AG09309 (cell line): ENCODE measurements at places on chromosomes 1 and 21.
A peak's percentile ranks its signal among the peaks of the same experiment; 100 is the strongest.

DNA sequence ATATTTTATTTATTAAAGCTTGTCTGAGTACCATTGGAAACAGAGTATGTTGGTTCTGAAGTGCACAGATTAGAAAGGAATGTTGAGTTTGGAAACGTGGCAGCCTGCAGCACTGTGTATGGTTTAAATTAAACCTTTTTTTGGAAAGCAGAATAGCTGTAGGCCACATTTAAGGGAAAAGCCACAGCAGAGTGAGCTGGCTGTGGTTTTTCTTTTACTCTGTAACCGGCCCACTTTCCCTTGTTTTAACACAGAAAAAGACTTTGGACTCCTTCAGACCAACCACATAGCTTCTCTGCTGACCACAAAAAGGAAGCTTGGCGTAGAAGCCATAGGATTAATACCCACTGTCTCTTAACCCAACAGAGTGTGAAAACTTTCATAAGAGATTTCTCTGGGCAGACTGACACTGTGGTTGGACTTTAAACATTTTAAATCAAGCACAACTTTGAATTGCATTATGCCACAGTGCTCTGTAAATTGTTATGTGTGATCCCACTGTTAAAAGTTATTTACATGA lies 75.2 kb downstream of the NFIA start:
- peak; percentile 78 for DNase-seq

GRCh38 chr1:235710687-235711086 lies 61.1 kb upstream of the GNG4 start:
- no peak for DNase-seq

DNA sequence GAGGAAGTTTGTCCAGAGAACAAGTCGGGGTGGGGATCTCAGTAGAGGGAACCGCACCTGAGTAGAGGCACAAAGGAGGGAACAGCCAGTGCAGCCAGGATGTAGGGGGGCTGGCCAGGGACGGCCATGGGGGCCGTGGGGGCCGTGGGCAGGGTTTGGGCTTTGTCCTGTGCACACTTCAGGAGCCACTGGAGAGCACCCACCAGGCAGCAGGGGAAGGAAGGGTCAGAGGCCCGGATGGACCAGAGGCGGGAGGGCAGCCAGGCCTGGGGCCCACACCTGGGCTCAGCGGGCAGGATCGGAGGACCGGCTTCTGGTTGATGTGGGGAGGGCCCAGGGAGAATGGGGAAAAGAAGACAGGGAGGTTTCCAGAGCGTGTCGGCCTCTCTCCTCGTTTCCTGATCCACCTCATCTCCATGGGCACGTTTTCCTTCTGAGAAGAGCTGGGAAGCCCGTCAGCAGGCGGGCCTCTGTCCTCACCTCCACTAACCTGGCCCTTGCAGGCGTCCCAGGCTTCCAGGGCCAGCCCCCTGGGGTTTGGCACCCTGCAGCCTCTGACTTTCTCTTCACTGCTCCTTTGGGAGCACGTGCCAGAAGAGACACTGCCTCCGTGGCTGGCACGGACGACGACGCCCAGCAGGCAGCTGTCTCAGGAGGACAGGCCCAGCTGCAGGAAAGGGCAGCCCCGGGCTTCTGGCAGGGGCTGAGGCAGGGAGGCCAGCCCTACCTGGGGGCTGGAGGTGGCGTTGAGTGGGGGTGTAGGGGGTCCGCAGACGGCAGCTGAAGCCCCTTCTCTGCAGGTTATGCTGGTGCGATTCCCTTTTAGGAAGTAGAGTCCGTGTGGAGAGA lies 16.8 kb upstream of the PDXK start:
- DNase-seq, result no peak

DNA sequence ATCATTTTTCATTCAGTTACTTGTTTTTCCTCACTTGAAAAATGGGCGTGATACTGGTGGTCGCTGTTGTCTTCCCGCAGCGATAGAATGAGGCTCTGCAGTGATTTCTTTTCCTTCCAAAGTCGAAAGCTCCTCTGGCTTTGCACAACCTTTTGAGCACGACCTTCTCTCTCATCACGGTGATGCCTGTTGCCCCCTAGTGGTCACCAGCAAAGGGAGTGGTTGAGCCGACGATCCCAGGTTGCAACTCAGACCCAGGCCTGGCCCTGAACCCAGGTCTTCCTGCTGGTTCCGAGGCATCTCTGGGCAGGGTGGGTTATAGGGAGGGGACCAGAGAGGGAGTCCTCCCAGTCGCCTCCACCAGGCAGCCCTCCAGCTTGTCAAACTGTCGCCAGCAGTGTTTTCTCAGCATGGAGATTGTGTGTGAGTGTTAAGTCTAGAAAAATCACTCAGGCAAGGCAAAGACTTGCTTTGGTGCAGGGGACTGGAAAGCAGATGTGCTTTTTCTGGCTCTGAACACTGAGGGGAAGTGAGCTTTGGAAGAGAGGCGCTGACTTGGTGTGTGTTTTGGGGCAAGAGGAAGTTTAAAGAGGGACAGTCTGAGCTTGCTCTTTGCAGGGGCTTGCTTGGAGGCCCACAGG lies 285.3 kb downstream of the CAMTA1 start:
- peak; percentile 23 for DNase-seq

DNA sequence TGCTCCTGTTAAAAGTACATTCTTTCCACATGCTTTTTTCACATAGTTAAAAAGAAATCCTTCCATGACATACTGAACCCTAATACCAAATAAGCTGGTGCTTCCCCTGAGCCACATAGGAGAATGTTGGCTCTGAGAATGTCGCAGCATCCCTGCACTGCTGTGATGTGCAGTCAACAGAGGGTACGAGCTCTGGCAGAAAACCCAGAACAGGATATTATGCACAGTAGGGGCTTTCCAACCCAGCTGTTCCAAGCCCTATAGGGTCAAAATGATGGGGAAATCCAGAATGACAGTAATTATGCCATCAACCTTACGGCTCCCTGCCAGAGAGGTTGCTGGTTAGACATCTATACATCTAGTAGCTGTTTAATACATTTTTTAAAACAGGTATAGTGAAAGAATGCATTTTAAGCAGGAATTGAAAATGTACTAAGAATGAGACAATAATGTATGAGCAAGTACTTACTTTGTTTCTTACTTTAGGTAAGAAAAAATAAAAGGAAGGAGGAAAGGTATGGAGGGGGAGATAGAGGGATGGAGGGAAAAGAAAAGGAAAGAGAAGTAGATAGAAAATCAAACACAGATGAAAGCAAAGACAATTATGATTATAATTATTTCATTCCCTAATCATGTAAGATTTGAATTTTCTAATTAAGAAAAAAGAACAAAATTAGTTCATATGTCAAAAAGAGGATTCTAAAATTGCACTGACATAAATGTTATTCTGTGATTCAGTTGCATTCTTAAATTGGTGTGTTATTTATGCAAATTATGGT lies 126.0 kb downstream of the NR5A2 start:
- no peak for DNase-seq

DNA sequence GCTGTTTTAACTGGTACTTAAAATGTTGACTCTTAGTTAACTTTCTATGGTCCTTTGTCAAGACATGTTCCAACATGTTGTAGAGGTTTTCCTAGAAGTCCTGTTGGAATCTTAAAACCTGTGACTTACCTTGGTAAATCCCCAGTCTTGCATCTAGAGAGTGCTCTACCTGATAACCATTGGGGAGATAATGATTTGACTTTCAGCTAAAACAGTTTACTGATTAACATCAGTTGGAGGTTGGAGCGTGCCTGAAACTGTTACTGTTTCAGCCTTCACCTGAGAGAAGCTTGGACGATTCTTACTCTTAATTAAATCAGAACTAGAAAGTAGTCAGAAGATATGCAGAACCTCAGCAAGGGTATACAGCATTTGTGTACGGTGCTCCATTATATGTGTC lies 8.8 kb downstream of the MDM4 start:
- DNase-seq, result no peak

- DNase-seq, result no peak
Measured at GRCh38 chr1:193359631-193360030, 173.2 kb upstream of the B3GALT2 start.

- no peak for DNase-seq
Measured at GRCh38 chr1:82932727-82933126, 1066.2 kb downstream of the TTLL7 start.

DNA sequence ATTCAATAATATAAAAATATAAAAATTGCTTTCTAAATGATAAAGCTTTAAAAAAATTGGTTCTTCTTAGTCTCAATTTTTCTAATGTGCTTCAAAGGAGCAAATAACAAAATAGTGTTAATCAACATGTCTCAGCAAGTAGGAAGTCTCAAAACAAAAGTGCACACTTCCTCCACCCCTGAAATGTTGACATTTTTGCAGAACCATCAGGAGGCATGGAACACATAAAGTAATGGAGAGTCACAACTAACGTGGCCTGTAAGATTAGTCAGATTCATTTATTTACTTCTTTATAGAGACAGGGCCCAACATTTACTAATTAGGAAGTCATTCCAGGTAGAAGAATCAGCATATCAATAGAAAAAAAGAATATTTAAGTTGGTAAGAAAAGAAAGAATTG lies 34.9 kb upstream of the FMO2 start:
- no peak for DNase-seq

DNA sequence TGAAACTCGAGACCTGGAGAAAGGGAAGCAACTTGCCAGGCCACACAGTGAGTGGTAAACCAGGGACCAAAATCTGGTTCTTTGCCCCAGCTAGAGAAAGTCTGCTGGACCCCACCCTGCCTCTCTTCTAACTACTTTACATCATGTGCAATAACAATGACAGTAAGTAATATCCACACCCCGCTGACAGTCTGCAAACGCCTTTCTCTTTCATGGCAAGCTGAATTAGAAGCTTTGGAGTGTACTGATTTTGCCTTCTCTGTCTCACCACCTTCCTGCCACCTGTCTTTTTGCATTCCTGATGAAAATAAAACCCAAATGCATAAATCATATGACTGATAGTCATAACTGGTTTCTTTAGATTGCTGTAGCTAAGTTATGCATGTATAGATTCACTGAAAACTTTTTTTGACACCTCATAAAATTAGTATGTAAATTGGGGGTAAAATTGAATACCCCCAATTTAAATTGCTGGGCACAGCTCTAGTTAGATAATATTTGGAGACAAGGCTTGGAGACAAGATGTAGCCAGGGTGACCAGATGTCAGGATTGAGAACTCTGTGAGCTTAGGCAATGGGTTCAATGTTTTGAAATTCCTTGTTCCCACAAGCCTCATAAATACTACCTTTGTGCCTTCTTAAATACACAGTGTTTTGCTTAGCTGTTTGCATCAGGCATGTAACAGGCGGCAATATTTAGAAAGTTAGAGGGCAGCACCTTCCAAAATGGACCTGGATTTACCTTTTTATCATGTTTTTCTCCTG lies 73.5 kb downstream of the ST6GALNAC5 start:
- DNase-seq, result no peak

DNA sequence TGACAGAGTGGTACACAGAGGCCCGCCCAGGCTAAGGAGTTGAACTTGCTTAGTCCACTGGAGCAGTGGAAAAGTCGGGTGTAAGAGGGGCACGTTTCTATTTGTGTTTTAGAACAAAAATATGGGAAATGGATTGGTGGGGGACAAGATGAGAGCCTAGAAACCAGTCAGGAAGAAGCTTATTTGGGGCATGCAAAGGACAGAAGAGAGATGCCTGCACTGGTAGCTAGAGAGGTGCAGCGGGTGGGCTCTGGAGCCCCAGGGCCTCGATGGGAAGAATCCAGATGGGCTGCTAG lies 1.2 kb upstream of the LIN9 start:
- DNase-seq, result no peak

DNA sequence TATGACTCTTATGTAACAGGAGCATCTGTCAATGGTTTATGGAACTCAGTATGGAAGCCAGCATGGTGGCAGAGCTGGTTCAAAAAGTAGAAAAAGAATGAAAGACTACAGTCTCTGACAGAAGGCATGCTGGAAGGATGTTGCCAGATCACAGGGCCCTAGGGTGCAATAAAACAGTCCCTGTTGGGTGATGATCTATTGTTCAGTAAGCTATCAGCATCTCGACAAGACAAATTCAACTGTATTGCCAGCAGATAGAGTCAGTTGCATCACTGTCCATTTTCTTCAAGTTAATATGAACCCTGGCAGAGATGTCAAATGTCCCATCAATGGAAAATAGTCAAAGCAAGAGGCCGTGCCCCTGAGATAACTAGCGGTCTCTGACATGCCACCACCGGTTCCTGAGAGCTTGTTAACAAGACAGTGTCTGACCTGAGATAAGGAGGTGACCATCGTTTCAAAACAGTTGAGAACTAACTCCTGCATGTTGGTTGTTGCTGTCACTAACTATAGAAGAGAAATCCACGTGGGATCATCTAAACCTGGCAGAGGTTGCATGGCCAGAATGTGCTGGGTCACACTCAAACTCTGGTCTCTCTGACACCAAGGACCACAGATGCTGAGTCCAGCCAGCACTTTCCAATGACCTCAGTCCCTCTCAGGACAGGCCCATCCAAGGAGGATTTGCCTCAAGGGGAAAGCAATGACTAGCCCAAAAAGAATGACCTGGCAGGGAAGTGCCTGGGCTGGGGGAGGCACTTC lies 125.9 kb downstream of the RIPK4 start:
- DNase-seq, result no peak

- no peak for DNase-seq
Measured at GRCh38 chr1:77120950-77121349, 98.3 kb downstream of the PIGK start.

- DNase-seq, result peak; percentile 58
Measured at GRCh38 chr21:45818276-45818903, 163.2 kb upstream of the COL6A1 start.

- DNase-seq, result no peak
Measured at GRCh38 chr1:238023137-238023536, 132.4 kb upstream of the ZP4 start.

GRCh38 chr21:42539342-42539741 lies 25.7 kb downstream of the SLC37A1 start:
- DNase-seq, result no peak

- no peak for DNase-seq
Measured at GRCh38 chr1:208198236-208198635, 45.9 kb downstream of the PLXNA2 start.

- DNase-seq, result peak; percentile 73
Measured at GRCh38 chr1:244319283-244320132, 132.2 kb downstream of the ADSS2 start.
